ENCODE measurements at places on chromosomes 3 and 15.

DNA sequence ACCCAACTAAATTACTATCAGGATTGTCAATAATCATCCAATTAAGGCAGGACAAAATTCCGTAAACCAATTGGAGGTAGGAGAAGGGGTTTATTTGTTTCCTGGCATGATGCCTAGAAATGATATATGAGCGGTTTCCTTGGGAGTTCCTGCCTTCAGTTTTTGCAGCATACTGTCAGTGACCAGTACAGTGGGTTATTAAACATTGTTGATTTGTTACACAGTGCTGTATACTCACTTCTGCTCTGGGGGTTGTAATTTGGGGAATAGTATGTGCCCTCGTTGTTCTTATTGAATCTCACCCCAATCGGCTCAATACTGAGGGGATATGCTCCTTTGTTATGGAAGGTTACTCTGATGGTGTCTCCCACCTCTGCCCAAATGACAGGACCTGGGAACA lies 22.2 kb downstream of the CP start:
- DNase-seq = no peak

DNA sequence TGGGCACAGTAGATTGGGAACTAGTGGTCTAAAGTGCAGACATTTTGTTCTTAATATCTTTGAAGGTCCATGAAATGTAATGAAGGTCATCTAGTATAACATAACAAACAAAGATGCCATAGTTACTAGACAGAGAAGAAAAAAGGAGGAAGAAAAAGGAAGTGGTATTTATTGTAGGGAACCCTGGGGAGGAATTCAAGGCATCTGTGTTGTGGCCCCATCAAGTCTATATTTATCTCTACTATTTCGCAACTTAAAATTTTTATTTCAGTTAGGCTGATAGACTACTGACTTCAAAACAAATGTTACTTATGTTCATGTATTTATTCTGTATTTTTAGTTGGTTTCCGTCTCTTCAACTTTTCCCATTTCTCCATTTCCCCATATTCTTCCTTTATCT lies 48.9 kb upstream of the ZDHHC23 start:
- no peak for DNase-seq

DNA sequence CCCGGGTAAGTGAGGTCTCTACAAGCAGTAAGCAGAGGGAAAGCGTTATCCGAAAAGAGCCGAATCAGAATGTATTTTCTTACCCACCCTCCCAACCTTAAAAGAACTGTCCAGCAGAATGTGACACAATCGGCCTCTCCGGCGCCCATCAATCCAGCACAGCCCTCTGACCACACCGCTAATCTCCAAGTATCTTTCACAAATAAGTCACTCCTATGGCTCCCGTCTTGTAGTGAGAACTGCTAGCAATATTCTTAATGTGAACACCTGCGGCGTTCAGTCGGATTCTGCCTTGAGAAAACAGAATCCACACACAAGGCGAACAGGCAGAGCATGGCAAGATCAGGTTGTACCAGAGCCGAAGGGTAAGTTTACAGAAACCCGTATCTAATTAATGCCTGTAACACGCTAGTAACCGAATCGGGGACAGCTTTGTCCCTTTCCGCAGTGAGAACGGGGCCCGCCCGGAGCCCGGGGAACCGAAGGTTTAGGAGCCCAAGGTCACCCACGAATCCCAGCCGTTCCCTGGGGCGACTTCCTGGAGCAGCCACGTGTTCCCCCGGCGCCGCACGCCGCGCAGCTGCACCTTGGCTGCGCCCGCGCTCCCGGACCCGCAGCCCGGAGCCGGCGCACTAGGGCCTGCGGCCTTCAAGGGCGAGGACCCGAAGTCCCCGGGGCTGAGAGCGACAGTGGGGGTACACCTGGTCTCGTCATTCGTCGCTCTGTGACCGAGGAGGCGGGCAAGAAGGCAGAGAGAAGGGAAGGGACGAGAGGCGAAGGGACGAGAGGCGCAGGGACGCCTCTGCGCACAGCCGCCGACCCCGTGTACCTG lies 672 bp downstream of the TFRC start:
- peak; percentile 37 for DNase-seq

GRCh38 chr3:110956081-110956480 lies 115.5 kb upstream of the NECTIN3 start:
- no peak for DNase-seq

GRCh38 chr15:34284937-34285336 lies 52.6 kb downstream of the SLC12A6 start:
- no peak for DNase-seq

- no peak for DNase-seq
Observed at GRCh38 chr3:127052121-127052561, 69.2 kb downstream of the PLXNA1 start.

DNA sequence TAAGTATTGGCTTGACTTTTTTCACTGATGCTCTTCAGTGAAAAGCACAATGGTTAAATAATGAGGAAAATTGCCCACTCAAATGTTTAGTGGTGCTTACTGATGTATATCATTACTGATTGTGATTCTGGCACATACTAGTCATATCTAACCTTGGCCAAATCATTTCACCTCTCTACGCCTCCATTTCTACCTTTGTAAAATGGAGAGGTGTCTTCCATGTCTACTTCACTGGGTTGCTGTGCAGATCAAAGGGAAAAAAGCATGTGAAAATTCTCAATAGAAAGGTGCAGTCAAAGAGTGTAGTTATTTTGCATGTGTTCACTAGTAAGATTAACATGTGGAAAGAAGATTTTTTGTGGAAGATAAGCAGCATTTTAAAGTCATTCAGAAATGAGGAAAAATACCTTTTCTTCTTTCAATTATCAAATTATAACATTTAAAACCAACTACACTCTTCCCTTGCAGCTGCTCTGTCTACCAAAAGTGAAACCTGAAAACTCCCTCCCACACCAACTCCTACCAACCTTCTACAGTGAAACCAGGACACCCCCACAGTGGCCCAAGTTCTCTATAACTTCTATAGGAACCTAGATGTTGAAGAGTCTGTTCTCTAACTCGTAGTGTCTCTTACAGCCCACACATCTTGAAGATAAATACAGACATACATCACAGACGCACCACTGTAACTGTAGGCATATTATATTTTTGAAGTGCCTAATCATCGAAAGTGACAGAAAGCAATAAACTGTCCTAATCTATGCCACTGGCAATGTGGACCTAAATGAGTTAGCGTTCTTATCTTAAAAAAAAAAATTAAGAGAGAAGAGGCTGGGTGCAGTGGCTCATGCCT lies 1.4 kb downstream of the CD200R1 start:
- DNase-seq = peak; percentile 46

- no peak for DNase-seq
Observed at GRCh38 chr3:77931255-77932009, 891.5 kb downstream of the ROBO2 start.

- DNase-seq = no peak
Observed at GRCh38 chr15:57504599-57504940, 87.1 kb upstream of the MYZAP start.

GRCh38 chr15:70385052-70385451 lies 287.3 kb upstream of the TLE3 start:
- no peak for DNase-seq

All from CD4-positive, alpha-beta T cell treated with Interleukin-15 for 4 hours (primary cell).